ENCODE measurements at places on chromosomes 6 and 20. TPM values are rescaled to one million over a fixed set of nuclear protein-coding genes. Genes with fewer than 3 reads are reported as not detected.

- H3K27me3 ChIP-seq, result no peaks in the 10 kb centered on the region
- no peaks in the 10 kb centered on the region for H3K36me3 ChIP-seq
- H3K4me3 ChIP-seq, result no peak overlapping the region
These were observed 42.3 kb upstream of the ATXN1 start for GRCh38 chr6:16803294-16804200.

GRCh38 chr6:25387483-25387882, 108.3 kb downstream of the CARMIL1 start:
- no peaks in the 10 kb centered on the region for H3K36me3 ChIP-seq
- no peak for DNase-seq
- H3K4me1 ChIP-seq, result no peaks in the 10 kb centered on the region
- peaks cover 5% of the 10 kb centered on the region for H3K27me3 ChIP-seq
- H3K4me3 ChIP-seq, result no peak overlapping the region

DNA sequence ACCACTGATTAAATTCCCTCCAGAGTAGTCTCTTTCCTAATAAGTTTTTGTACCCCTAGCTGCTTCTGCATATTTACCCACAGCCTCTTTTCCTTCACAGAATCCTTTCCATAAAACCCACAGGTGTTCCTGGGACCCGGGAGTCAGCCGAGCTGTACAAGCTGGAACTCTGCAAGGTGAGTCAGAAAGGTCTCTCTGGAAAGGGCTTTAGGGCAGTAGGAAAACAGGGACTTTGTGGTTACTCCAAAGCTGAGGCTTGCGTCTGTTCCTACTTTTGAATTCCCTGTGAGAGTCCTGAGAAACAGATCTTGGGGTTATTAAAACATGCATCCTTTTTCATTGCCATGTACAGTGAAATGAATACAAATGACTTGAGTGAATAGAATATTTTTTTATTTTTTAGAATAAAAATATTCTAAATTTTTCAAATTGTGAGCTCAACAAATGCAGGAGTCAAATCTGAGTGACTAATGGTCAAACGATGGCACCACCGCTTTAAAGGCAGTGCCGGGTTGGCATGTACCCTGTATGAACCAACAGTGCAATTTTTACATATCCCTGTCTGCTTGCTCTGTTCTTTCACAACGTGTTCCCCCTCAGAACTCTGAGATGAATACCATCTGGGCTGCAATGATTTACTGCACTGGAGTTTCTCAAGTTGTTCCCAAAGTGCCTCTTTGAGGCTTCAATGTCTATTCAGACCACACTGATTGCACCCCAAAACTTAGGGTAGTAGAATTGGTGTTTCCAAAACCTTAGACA, 78.4 kb downstream of the GFRAL start:
- H3K4me3 ChIP-seq, result no peak overlapping the region
- H3K4me1 ChIP-seq, result no peaks in the 10 kb centered on the region
- H3K36me3 ChIP-seq, result no peaks in the 10 kb centered on the region
- no peaks in the 10 kb centered on the region for H3K27me3 ChIP-seq
- H3K27ac ChIP-seq, result no peak overlapping the region

DNA sequence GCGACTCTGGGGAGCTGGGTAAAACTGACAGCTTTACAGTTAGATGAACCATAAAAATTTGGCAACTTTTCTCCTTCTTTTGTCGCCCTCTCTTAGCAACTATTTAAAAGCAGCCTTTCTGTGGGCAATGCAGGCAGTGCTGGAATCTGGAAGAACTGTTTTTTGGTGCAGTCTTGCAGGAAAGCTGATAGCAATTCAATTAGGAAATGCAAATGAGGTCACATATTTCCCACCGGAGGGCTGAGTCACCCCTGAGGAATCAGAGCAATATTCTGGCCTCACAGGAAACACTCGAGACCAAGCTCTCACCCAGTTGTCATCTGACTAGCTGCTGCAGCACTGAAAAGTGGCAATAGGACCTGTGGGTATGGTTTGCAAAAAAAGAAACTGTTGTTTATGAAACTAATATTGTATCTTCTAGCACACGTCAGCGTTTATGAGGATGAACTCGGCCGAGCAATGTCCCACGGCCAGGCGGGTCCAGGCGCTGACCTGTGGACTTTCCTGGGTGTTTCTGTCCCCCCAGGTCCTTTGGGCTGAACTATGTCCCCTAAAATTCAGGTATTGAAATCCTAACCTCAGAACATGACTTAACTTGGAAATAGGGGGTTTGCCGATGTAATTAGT, 312.3 kb downstream of the TAF4 start:
- no peak overlapping the region for H3K4me3 ChIP-seq
- H3K27ac ChIP-seq, result no peak overlapping the region
- no peaks in the 10 kb centered on the region for H3K27me3 ChIP-seq
- H3K4me1 ChIP-seq, result no peaks in the 10 kb centered on the region
- H3K36me3 ChIP-seq, result no peaks in the 10 kb centered on the region
- no peak for DNase-seq

GRCh38 chr20:48187851-48188250, 402.6 kb upstream of the SULF2 start:
- no peak overlapping the region for H3K27ac ChIP-seq
- no peaks in the 10 kb centered on the region for H3K36me3 ChIP-seq
- no peak for DNase-seq
- no peaks in the 10 kb centered on the region for H3K4me1 ChIP-seq
- H3K27me3 ChIP-seq, result peaks cover 7% of the 10 kb centered on the region

The TOX2 gene
- 5.6 TPM for total RNA-seq
